ENCODE measurements at places on chromosomes 3 and 15.

GRCh38 chr15:70426096-70426821, 328.5 kb upstream of the TLE3 start:
- DNase-seq = no peak

DNA sequence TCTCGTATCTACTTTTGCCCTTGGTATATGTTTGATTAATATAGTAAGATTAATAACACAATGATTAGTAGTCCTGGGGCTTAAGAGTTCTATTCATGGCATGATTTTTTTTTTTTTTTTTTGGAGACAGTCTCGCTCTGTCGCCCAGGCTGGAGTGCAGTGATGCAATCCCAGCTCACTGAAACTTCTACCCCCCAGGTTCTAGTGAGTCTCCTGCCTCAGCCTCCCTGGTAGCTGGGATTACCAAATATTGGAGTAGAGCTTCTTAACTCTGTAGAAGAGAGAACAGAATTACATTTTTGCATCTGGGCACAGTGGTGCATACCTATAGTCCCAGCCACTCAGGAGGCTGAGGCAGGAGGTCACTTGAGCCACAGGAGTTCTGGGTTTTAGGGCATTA, 58.9 kb downstream of the RAB7A start:
- DNase-seq = no peak

GRCh38 chr3:141729240-141729639, 8.9 kb upstream of the RNF7 start:
- DNase-seq = no peak

GRCh38 chr3:115445559-115445958, 177.8 kb upstream of the GAP43 start:
- no peak for DNase-seq

GRCh38 chr3:194833114-194833910, 147.6 kb downstream of the FAM43A start:
- DNase-seq = no peak

GRCh38 chr3:175932586-175932985, 1073.5 kb downstream of the NAALADL2 start:
- no peak for DNase-seq

- peak; percentile 85 for DNase-seq
Observed at GRCh38 chr3:46065294-46065705, 38.0 kb upstream of the XCR1 start.

GRCh38 chr15:77160562-77161478, 89.9 kb upstream of the TSPAN3 start:
- DNase-seq = no peak

DNA sequence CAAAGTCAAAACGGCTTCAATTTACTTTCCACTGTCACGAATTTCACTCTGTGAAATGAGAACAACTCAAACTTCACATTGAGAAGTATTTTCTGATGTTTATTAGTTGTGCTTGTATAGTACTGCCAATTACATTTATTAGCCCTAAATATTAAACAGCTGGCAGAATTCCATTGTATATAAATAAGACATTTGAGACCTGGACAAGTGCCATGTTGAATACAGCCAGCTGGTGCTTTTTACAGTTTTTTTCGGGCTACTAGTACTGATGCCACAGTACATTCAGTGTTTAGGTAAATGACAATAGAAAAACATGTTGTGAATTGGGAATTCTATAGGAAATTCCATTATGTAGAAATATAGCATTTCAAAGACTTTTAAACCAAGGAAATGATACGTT, 79.0 kb downstream of the EPHA3 start:
- no peak for DNase-seq

DNA sequence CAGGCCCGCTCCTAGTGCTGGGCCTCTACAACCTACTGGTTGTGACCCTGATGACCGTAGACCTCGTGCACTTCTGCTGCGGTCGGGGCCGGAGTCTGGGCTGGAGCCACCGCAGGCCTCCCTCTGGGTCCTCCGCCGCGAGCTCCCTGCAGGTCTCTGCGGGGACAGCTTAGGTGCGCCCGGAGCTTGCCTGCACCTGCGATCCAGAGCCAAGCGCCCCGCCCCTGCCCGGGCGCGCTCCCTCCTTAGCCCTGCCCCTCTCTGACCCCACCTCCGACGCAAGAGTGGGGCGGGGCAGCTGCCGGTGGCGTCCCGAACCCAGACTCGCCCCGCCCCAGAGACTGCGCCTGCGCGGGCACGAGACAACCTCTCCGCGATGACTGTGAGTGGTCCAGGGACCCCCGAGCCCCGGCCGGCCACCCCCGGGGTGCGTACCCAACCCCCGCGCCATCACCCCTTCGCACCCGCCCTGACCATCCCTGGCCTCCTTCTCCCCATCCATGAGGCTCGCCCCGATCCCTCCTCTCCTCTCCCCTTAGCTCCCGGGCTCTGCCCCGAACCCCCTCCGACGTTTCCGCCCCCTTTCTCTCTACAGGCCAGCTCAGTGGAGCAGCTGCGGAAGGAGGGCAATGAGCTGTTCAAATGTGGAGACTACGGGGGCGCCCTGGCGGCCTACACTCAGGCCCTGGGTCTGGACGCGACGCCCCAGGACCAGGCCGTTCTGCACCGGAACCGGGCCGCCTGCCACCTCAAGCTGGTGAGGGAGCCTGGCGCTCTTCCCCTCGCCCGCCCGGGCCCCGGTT, at the start of gene UNC45A:
TSS of gene UNC45A (plus strand) at position 337 of the 803 bp plus-strand sequence. CDS start at position 377, 40 bp downstream.
- peak; percentile 69 for DNase-seq

DNA sequence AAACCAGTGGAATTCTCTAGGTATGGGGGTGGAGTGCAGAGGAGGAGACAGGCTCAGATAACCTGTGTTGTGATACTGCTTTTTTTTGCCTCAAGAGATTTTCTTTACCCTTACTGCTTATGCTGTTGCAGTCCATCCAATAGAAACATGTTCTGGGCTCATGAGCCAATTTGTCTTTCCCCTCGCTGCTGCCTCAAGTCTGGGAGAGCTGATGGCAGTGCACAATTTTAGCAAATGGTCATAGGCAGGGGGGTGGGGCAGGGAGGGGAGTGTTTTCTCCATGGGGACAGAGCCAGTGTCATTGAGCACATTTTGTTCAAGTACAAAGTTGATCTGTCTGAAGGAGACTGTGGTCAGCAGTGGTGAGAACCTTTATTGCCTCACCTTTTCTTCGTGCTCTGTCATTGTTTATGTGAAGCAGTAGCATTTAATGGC, 134.9 kb downstream of the MBNL1 start:
- DNase-seq = no peak

DNA sequence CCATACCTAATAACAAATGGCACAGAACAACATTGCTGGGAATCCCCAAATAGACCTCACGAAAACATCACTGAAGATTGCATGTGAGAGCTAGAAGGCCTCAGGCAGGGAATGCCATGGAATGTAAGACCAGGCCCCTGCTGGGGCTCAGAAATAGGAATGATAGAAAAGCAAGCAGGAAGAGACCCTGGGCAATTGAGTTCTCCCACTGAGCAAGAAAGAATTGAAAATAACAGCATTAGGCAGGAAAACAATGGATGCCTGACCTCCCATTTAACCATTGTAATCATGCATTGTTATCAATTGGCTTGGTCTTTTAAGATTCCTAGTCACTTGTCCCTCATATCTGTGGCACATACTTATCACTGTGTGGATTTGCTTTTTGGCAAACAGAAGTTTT, 581.6 kb downstream of the FHIT start:
- no peak for DNase-seq

DNA sequence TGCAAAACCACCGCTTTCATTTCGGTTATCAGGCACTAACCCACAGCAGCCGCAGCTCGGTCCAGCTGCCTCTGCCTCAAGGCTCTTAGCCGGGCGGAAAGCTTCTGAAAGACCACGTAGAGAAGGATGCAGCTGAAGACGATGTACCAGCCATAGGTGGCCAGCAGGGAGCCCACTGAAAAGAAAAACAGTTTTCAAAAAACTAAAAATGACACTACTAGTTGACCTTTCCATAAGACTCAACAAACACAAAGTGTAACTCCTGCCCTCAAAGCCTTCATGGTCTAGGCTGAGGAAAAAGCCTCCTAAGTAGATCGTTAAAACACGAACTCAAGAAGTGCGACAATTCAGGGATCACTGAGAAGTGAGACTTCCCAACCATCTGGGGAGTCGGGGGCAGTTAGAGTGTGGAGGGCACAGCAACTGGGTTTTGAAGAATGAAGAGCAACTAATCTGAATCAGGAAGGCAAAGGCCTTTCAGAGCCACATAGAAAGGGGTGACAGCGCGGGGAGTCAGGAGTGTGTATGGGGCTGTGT, 716 bp downstream of the SELENOS start:
- no peak for DNase-seq

DNA sequence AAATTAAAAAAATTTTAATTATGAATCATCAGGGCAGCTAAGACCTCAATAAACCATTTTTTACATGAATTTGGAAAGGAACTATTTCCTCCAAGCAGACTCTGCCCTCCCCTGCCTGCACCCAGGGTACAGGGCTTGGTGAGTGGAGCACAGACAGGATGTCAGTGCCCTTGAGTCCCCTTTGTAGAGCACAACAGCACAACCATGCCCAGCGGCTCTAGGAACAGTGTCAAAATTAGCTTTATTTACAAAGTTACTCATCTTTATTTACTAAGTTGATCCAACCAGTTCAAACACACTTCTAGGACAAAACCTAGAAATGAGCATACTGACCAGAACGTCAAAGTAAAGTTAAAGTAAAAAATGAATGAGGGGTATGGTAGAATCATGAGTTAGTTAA, 90.6 kb upstream of the TSC22D2 start:
- no peak for DNase-seq

DNA sequence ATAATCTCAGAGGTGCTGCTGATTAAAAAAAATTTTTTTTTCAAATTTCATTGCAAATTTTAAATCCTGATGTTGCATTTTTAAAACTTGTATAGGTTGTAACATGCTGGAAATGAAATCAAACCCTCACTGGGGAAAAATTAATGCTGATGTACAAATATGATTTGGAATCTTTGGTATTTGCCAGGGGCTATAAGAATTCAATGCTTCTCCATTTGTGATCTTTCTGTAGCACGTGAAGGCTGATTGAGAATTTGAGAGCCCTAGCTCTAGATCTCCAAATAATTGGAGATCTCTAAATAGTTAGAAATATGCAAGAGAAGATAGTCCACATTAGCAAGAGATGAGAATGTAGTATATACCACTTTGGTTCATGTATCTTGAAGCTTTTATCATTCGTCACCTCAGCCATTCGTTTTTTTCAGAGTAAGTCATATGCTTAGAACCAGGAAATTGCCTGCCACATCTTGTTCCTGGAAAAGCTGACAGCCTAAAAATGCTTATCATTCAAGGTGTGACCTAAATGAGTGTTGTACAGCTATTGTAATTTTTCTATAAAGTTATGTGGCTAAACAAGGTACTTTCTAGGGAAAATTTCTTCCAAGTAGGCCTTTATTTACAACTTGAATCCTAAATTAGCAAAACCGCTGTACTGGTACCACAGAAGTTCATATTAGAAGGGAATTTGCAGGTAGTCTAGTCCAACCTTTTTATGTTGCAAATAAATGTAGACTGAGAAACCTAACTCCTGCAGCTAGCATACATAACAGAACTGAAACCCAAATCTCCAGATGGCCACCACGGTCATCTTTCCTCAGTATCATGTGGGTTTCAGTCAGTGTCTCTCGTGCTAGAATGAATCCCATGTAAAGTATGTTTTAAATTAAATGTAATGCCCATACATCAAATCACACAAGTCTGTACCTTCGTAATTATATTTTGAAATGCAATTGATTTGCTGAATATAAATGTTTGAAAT, 48.5 kb downstream of the FNDC3B start:
- no peak for DNase-seq

GRCh38 chr15:42736178-42736792, 643 bp downstream of the CDAN1 start:
- DNase-seq = no peak

DNA sequence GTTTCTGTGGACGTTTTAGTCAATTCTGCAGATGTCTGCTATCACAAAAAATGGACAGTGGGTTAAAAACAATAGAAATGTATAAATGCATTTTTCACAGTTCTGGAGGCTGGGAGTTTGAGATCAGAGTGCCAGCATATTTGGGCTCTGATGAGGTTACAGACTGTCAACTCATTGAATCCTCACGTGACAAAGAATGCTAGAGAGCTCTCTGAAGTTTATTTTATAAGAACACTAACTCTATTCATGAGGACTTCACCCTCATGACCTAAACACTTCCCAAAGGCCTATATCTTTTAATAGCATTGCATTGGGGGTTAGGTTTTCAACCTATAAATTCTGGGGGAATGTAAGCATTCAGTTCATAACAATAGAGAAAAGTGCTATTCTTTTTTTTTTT, 182.6 kb upstream of the SLITRK3 start:
- no peak for DNase-seq

- DNase-seq = no peak
Observed at GRCh38 chr15:80849308-80849707, 70.1 kb downstream of the CEMIP start.

DNA sequence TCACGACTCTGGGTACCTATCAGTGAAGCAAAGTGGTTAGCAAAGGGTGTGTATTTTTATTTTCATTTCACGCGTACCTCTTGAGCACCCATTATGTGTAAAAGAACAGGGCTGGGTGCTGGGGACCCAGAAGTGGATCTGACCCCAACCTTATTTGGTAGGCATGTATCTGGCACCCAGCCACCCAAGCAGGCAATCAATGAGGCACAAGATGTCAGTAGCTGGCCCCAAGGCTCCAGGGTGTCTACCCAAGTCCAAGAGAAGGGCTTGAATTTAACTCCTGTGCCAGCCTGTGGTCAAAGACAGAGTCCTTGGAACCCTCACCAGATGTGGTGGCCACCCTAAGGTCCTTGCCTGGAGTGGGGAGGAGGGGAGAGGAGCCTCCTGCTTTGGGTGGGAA, 5.7 kb downstream of the PLEKHO2 start:
- DNase-seq = no peak

GRCh38 chr3:167876620-167877281, 141.2 kb downstream of the SERPINI1 start:
- no peak for DNase-seq

GRCh38 chr15:44802336-44802735, 66.0 kb downstream of the TRIM69 start:
- no peak for DNase-seq

- no peak for DNase-seq
Observed at GRCh38 chr3:64617610-64618009, 70.2 kb downstream of the ADAMTS9 start.

- no peak for DNase-seq
Observed at GRCh38 chr3:48459773-48460516, 13.4 kb downstream of the ATRIP start.

DNA sequence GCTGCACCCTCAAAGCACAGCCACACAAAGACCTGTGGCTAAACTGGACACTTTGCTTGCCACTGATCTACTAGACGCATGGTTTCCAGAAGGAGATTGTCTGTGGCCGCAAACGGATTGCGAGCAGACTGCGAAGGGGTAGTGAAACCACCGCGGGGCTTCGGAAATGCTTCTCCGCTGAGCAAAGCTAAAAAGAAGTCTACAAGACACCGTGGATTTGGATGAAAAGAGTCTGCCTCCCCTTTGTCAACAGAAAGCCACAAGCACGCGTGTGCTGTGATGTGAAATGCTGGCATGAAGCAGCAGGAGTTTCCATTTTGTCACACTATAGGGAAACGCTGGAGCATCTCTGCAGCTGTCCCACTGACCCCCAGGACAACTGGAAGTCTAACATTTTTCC, 63.0 kb downstream of the TMEM44 start:
- no peak for DNase-seq
